ENCODE measurements at places on chromosomes 2 and 18.

GRCh38 chr18:37470986-37471385 lies 94.6 kb downstream of the CELF4 start:
- no peak for DNase-seq

GRCh38 chr2:173948842-173949241 lies 16.3 kb downstream of the SP3 start:
- DNase-seq, result no peak

DNA sequence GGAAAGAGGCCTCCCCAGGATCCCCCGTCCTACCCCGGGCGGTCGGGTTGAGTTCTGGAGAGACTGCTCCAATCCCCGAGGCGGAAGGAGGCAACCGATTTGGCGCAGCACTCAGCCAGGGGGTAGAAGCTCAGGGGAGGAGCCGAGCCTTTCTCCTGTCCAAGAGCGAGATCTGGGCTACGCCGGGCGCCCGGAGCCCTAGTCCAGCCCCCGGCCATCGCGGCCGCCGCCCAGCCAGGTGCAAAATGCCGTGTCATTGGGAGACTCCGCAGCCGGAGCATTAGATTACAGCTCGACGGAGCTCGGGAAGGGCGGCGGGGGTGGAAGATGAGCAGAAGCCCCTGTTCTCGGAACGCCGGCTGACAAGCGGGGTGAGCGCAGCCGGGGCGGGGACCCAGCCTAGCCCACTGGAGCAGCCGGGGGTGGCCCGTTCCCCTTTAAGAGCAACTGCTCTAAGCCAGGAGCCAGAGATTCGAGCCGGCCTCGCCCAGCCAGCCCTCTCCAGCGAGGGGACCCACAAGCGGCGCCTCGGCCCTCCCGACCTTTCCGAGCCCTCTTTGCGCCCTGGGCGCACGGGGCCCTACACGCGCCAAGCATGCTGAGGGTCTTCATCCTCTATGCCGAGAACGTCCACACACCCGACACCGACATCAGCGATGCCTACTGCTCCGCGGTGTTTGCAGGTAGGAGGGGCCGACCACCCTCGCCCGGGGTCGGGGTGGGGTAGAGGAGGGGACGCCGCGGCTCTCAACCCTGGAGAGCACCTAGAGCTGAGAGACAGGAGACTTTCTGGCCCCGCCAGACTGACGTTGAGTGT lies at the start of gene DYSF:
Gene DYSF, plus strand, starts transcription at position 158 of the 817 bp plus-strand sequence.
- DNase-seq, result no peak

GRCh38 chr2:55460562-55460961 lies 40.9 kb upstream of the CCDC88A start:
- no peak for DNase-seq

- no peak for DNase-seq
These were observed 20.2 kb upstream of the PAX3 start for GRCh38 chr2:222318712-222319585.

DNA sequence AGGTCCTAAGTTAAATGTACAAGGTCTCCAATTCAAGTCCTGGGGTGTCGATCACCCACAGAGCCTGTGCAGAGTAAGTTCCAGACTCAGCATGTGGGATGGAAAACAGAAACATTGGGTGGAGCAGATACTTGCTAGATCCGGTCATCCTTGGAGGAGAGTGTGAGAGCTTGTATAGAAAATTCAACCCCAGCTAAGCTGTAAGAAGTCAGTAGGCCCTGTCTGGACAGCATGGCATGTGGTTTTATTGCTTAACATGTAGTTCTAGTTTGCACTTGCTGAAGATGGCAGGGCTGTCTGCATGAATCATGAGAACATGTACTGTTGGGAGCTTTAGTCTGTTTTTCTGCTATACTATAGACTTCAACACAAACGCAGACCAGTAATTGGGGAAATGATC lies 189.6 kb upstream of the RMP24 start:
- DNase-seq, result no peak

- no peak for DNase-seq
These were observed 147.2 kb upstream of the CELF4 start for GRCh38 chr18:37712776-37713175.

DNA sequence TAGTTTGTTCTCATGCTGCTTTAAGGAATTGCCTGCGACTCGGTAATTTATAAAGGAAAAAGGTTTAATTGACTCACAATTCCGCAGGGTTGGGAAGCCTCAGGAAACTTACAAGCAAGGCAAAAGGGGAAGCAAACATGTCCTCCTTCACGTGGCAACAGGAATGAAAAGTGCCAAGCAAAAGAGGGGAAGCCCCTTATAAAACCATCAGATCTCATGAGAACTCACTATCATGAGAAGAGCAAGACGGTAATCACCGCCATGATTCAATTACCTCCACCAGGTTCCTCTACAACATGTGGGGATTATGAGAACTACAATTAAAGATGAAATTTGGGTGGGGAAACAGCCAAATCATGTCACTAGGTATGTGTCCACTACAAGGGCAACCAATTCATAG lies 53.9 kb downstream of the MAP4K3 start:
- DNase-seq, result no peak

GRCh38 chr2:88824951-88825350 lies 133.5 kb downstream of the RPIA start:
- DNase-seq, result no peak

- DNase-seq, result no peak
These were observed 19.0 kb downstream of the PLEKHM3 start for GRCh38 chr2:208006337-208006736.

- no peak for DNase-seq
These were observed 62.9 kb upstream of the POU3F3 start for GRCh38 chr2:104790901-104791495.

DNA sequence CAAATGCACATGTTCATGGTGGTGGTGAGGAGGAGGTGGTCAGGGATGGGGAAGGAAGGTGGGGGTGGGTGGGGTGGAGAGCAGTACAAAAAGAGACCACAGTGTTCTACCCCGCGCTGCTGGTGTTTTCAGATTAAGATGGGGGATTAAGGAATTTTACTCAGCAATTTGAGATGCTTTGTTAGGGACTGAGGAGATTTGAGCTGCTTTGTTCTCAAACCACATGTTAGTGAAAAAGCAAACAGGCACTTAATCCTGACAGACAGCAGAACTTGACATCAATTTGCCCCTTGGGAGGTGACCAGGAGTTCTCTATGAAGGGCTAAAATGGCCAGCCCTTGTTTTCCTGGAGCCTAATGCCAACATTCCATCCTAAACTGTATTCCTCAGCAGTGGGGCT lies 244.5 kb downstream of the MEIS1 start:
- DNase-seq, result no peak

GRCh38 chr2:52467189-52467588 lies 1300.4 kb upstream of the CHAC2 start:
- no peak for DNase-seq

GRCh38 chr18:36756242-36756641 lies 72.6 kb downstream of the TPGS2 start:
- no peak for DNase-seq

- no peak for DNase-seq
These were observed 98.6 kb downstream of the HDAC4 start for GRCh38 chr2:239302083-239302807.

Data from nucleus accumbens (tissue), 56 donors.